ENCODE measurements at places on chromosomes 5 and 9. TPM values are rescaled to one million over a fixed set of nuclear protein-coding genes. Genes with fewer than 3 reads are reported as not detected.

The RMRP gene
- 7,636 TPM for total RNA-seq

The GDNF gene
- 1.0 TPM for total RNA-seq

GRCh38 chr9:138078846-138079245 lies 201.3 kb downstream of the CACNA1B start:
- no peak for DNase-seq

GRCh38 chr9:12702160-12702758 lies 9.1 kb downstream of the TYRP1 start:
- DNase-seq, result no peak

Data from kidney epithelial cell (primary cell).